BJ (cell line): ENCODE measurements at places on chromosomes 2 and 18.

DNA sequence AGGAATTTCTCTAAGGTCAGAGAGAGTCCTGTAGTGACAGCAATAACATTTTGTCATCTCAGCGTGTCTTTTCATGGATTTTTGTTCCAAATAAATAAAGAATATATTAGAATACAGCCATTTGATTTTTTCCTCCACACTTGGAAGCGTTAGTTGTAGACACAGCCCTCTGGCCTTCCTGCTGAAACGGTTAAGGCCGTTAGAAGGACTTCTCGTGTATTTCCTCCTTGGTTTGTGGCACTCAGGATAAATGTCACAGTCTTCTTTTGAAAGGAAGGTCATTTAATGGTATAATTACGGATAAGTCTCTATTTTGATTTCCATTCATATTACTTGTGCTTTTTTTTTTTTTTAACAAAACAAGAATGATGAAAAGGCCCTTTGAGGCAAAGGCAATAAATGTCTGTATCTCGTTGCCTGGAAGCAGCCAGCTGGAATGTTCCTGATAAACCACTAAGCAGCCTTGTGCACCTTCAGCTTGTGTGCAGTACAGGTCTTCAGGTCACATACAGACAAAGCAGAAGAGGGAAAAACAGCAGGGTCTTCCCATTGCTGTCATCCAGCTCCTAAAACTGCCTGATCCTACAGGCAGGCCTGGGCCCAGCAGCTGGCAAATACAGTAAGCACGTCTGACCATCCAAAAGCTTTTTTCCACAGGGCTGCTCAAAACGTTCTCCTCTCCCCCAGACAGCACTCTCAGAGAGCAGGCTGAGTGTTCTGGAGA is 14.4 kb downstream of the EFR3B start:
- DNase-seq, result no peak

DNA sequence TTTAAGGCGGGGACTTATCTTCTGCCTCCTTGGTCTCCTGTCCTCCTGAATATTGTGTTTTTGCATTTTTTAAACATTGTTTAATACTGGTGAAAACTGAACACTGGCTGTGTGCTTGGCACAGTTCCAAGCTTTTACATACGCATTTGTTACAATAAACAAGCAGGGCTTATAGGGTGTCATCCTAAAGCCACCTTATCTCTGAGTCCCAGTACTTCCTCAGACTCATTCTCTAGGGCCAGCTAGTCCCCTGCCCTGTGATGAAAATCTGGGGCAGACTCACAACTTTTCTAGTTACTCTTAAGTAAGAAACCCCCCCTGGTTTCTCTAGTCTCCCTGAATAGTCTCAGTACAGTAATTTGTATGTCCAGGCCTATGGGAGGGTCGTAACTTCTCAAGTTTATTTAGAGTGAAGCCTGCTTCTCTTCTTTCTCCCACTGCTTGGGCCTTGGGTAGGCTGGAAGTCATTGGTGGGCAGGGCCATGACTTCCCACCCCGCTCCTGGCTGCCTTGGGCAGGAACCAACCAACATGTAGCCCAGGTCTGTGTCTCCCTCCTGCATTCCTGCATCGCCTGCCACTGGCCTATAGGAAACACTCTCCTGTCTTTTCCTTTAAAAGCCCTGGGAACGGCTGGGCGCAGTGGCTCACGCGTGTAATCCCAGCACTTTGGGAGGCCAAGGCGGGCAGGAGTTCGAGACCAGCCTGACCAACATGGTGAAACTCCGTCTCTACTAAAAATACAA is 7.7 kb upstream of the KCNE4 start:
- DNase-seq, result no peak

- DNase-seq, result no peak
Observed at GRCh38 chr18:62458346-62458745, 64.5 kb upstream of the ZCCHC2 start.

- DNase-seq, result no peak
Observed at GRCh38 chr2:97718942-97719341, 5.6 kb downstream of the ZAP70 start.

DNA sequence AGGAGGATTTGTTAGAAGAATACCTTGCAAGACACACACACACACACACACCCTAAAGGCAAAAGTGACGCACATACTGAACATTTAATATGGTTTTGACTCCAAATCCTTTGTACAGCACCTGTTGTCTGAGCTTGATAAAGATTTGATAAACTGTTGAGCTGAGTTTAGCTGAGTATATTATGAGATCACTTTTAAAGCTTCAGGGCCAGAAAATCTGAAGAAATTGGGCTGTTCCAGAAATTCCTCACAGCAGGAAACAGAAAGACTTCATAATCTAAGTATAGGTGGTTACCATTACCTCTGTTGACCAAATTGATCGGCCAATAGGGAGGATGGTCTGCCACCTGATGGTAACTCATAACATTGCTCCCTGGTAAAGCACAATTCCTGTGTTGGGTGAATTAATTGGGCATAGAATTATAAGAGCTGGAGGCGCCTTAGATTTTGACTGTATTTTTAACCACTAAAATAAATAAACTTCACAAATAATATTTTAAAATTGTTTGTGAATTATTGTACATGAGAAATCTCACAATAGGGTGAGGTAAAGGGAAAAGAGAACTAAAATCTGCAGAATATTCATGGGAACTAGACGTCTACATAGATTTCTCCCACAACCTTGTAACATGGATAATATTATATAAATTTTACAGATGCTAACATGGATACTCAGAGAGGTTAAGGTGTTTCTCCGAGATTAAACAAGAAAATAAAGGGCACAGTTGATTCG is 21.8 kb upstream of the RPIA start:
- no peak for DNase-seq

- no peak for DNase-seq
Observed at GRCh38 chr18:60146220-60146960, 226.2 kb downstream of the MC4R start.

DNA sequence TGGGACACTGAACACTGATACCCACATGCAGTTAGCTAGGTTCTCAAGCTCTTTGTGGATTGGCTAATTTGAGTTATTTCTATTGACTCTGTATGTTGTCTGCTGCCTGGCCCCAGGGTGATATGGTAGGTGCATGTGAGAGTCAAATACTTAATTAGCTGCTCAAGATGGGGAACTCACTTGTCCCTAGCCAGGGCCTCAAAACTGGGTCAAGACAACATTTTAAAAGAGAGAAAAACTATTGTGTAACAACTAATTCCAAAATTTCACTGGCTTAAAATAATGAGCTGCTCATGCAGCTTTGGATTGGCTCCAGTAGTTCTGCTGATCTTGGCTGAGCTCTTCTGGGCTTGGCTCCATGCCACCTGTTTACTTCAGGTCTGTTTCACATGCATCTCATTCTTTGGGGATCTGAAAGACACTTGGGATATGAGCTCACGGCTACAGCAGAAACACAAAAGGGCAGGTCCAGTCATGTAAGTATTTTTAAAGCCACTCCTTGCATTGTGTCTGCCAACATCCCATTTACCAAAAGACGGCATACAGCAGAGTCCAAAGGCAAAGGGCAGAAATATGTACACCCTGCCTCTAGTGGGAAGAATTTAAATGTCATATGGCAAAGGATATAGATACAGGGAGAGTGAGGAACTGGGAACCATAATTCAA is 716.8 kb downstream of the SUCLG1 start:
- peak; percentile 25 for DNase-seq

- DNase-seq, result no peak
Observed at GRCh38 chr18:8635087-8635486, 25.9 kb downstream of the RAB12 start.

GRCh38 chr2:132581991-132582738 is 87.8 kb downstream of the LYPD1 start:
- DNase-seq, result no peak
